Muscle of arm (tissue), 14 donors: ENCODE measurements at places on chromosomes 12 and 14. TPM values are rescaled to one million over a fixed set of nuclear protein-coding genes. Genes with fewer than 3 reads are reported as not detected.

GRCh38 chr12:110005319-110005973, 6.2 kb downstream of the ANKRD13A start:
- no peak for DNase-seq

Gene HOXC10
- polyA plus RNA-seq = 0.34 TPM

DNA sequence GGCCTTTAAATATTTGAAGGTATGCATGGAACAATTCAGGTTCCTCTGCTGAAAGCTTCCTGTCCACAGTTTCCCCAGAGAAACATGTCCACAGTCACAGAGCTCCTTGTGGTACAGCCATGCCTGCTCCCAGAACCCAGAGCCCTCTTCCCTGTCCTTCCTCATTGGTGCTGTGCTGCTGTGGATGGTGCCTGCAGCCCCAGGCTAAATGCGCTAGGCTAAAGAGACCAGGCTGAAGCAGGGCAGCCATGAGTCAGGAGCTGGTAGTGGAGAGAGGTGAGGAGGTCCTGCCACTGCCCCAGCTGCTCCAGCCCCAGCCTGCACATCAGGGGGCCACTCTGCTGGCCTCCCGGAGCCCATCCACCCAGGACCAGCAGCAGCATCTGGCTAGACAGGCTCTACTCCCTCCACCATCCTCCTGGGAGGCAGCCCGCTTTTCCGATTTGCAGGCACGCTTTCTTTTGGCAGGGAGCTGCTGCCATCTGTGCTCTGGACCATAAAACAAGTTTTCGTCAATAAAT, 65.4 kb upstream of the DDX11 start:
- DNase-seq = no peak

DNA sequence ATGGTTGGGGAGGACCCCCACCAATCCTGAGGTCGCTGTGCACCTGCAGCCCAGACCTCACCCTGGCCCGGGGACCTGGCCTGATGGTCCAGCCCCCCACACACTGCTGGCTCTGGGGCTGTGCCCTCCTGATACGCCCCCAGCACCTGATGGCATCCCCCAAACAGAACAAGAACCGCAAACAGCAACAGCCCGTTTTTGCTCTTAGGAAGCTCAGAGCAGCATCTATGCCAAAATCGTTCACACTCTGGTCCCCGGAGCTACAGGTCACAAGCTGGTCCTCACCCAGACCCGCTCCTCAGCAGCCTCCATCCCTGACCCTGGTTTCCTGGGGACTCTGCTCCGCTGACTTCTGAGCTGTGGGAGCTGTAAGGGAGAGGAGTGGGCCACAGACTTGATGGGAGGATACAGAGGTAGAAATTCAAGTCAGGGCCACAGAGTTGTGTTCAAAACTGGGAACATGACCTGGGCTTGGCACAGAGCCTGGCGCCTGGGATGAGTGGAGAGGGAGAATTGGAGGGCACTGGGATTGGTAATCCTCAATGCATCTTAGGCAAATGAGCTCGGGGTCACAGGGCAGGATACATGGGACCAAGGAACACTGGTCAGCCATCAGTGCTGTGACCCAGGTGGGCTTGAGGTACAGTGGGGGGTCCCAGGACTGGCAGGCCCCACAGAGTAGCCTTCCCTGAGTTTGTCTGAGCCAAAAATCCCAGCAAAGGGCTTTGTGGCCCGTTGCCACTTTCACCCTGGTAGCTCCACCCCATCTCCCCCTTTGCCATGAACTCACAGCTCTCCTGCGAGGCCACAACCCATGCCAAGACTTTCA, 170.9 kb upstream of the RTL1 start:
- DNase-seq = no peak

DNA sequence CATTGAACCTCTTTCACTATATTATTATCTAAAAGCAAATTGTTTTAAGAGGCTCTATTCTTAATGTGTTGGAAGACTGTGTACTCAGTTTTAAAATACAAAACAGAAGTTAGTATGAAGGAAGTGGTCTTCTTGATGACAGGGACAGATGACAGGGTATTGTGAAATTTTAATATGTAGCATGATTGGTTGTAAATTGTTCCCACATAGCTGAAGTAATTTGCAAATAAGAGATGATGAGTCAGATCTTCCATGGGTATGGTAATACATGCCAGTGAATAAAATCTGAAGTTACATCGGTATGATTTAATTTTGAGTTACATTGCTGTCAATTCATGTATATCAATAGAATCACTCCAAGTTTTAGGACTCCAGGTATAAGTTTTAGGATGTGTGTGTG, 454.8 kb downstream of the AEBP2 start:
- no peak for DNase-seq

DNA sequence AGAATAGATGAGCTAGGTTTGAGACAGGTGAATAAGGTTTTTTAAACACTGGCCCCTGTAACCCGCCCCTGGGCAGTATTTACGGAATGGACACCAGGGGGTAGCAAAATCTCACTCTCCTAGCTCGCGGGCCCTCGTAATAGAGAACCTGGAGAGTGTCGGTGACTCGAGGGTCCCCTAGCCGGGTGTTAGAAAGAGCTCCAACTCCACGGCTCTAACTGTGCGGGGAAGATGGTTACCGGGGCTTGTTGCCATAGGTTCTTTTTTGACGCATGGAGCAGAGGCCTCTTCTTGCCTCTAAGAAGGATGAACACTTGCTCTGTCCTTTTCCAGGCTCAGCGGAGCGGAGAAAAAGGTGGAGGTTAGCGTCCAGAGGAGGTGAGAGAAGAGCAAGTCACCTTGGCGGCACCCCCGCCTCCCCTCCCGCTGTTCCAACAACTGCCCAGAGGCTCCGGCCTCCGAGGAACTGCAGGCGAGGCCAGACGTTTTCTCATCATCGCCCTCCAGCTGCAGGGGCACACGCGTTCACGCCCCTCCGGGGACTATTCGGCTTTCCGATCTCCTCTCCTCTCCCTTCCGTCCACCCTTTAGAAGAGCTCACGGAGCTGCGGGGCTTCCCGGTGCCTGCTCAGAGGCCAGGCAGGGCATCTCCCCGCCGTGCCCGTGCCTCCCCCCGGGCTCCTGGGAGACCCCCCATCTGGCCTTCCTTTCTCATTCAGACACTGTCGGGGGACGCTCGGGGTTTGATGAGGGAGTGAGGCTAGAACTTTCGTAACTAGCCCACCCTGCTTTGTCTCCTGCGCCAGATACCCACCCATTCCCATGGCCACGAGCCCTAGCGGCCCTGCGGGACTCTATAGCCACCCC, 1.4 kb upstream of the ARHGEF40 start:
- DNase-seq = peak; percentile 72

Gene NRIP2
- polyA plus RNA-seq = 5.2 TPM

Gene AMDHD1
- not detected for polyA plus RNA-seq

DNA sequence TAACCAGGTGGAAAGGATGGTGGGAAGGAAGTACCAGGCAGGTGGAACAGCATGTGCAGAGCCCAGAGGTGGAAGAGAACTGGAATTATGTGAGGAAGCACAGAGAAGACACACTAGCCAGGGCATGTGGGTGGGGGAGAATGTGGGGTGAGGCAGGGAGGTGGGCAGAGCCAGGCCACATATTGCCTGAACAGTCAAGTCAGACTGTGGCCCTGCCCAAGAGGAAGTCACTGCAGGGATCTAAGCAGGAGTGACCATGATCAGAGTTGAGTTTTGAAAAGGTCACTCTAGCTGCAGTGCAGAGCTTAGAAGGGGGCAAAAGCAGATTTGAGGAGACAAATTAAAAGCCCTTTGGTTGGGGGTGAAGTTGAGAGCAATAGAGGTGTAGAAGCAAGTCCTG, 114.0 kb upstream of the SLC38A2 start:
- no peak for DNase-seq

GRCh38 chr12:60106214-60106613, 510.4 kb downstream of the SLC16A7 start:
- no peak for DNase-seq

- DNase-seq = peak; percentile 53
Measured at GRCh38 chr12:80187660-80188090, 88.3 kb downstream of the OTOGL start.

GRCh38 chr14:55207832-55208231, 16.4 kb upstream of the DLGAP5 start:
- DNase-seq = no peak

DNA sequence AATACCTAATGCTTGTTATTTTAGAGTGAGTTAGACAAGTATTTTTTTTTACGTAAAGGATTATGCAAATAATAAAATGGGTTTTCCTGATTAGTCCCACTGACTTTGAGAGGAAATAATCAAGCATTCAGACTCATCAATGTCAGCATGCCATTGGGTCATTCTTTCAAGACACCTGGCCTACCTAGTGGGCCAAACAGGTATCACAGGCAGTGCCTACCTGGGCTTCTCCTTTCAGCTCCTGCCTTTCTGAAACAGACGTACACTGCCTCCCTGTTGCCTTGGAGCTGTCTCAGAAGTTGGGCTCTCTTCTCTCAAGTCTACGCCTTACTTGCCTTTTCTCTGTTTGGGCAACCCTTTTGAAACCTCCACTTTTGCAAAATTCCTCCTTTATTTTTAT, 545.6 kb downstream of the SNAPC1 start:
- no peak for DNase-seq

Gene SDR9C7
- polyA plus RNA-seq = 0.37 TPM

Gene IL23A
- not detected for polyA plus RNA-seq

Gene AMIGO2
- polyA plus RNA-seq = 1.5 TPM

GRCh38 chr14:30624132-30624423, 2.0 kb downstream of the SCFD1 start:
- no peak for DNase-seq

- no peak for DNase-seq
Measured at GRCh38 chr14:33696165-33696564, 254.7 kb downstream of the EGLN3 start.

Gene PDE6H
- polyA plus RNA-seq = not detected

DNA sequence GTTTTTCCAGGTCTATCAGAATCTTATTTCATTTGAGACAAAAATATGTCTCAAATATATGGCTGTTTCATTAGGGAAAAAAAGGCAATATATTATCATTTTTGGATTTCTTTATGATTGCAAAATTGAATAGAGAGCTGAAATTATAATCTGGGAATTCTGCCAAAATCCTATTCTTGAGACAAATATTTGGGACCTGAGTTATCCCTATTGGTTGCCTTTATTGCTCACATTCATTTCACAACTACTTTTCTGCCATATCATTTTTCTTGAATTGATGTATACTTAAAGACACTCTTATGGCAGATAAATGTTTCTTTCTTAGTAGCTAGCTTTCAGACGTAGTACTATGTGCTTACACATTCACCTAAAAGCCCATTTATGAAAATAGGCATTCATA, 241.6 kb upstream of the NOVA1 start:
- no peak for DNase-seq

DNA sequence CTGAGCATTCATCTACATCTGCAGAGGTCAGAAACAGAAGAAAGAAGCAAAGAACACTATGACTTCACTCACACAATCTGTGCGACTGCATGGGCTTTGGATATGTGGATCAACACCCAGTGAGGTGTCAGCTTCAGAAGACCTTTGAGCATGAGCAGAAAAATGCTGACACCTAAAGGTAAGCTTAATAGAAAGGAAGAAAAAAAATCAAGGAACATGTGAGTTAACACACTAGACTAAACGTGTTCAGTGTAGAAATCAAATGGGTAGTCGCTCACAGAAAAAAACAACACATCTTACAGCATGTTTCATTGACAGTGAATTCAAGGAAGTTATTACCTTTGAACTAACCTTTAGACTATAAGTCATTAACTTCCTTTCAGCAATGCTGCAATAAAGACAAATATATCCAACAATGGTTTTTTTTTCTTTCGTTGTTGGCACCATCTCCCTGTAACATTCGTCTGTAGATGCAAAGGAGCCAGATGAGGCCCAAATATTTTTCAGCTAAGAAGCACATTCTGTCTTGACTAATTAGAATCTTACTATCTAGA, 30.9 kb downstream of the RTRAF start:
- DNase-seq = no peak

Gene FAIM2
- polyA plus RNA-seq = 8.4 TPM

- DNase-seq = peak; percentile 46
Measured at GRCh38 chr12:16347391-16348298, at the start of gene MGST1. TSS of gene MGST1 (plus strand) at chr12:16347645. CDS start at chr12:16354253, 6,608 bp downstream.

DNA sequence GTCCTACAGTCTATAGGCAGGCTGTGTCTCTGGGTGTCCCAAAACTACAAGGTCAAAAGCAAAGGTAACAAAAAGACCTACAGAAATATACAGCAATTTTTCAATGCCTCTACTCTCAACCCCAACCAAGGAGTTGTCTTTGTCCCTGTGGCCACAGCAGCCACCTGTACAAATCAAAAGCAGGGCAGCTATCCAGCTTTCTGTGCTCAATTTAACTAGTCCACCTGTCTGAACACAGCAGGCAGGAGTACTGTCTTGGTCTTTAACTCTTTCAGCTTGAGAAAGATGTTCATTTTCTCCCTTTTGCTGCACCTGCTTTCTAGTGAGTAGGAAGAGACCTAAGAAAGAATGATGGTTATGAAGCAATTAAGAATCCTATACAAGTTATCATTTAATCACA, 19.7 kb downstream of the GDF11 start:
- no peak for DNase-seq

Gene SLC17A8
- polyA plus RNA-seq = not detected

DNA sequence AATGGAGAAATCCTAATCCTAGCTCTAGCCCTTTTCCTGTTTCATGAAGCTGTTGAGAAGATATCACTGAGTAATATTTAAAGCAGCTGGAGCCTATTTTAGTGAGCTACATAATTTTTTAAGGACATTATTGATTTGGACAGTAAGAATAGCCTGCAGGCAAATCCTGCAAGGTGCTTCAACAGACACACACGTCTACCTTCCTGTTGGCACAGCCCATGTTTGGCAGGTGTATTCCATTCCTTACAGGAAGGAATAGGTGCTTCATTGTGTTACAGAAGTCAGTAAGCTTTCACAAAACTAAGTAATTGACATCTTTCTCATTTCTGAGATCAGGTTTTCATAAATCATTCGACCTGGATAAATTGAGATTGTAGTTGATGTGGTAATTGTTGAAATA, 50.6 kb downstream of the FOXA1 start:
- no peak for DNase-seq

DNA sequence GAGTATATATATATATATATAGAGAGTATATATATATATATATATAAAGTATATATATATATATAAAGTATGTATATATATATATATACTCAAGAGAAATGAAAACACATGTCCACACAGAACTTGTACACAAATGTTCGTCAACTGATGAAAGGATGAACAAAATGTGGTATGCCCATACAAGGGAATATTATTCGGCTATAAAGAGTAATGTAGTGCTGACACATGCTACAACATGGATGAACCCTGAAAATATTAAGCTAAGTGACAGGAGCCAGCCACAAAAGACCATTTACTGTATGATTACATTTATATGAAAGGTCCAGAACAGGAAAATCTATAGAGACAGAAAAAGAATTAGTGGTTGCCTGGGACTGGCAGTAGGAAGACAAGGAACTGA, 19.5 kb downstream of the LIMA1 start:
- DNase-seq = no peak

Gene SLCO1C1
- polyA plus RNA-seq = 1.0 TPM
